ENCODE measurements at places on chromosomes 1 and 21. TPM values are rescaled to one million over a fixed set of nuclear protein-coding genes. Genes with fewer than 3 reads are reported as not detected.

Gene L1TD1
- 0.41 TPM for total RNA-seq

Gene MRPS21
- total RNA-seq: 19.7 TPM

Gene SEC16B
- total RNA-seq: 9.6 TPM

Gene STUM
- 7.4 TPM for total RNA-seq

Gene KCNE2
- not detected for total RNA-seq

Gene CENPS
- 9.5 TPM for total RNA-seq

Gene EFNA3
- total RNA-seq: 0.92 TPM
